ENCODE measurements at places on chromosomes 4 and X. TPM values are rescaled to one million over a fixed set of nuclear protein-coding genes. Genes with fewer than 3 reads are reported as not detected.

DNA sequence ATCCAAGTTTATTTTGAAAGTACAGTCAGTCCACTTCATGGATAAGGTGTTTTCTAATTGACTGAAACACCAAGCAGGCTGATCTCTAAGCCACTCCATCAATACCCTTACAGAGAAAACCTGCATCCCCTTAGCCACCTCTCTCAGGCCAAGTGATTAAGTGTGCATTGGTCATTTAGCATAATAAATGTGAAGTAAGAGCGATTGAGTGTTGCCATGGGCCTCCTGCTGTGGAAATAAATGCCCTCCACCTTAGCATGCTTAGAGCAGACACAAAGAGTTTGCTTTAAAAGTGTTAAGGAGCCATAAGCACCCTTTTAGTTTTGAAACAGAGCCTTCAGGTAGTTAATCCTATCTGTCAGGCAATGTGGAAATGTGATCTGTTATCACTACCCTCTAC, 386.5 kb downstream of the GPAT3 start:
- DNase-seq, result no peak

- DNase-seq, result no peak
Measured at GRCh38 chr4:151930372-151930771, 169.6 kb upstream of the GATB start.

DCAF12L1 gene
- total RNA-seq, result 1.9 TPM

FGFBP1 gene
- not detected for total RNA-seq

DNA sequence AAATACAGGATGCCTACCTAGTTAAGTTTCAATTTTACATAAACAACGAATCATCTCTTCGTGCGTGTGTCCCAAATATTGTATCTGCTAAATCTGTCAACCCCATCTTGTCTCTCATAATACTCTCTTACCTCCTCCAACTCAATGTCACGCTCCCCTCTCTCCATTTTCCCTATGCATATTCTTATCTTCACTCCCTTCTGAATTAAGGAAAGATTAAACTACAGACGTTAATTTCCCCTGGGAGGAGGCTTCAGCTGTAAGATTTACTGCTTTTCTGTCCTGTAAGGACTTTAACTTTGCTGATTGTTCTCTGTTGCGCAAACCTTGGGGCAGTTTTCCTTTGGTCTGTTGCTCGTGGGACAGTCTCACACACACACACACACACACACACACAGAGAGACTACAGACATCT, 455 bp upstream of the ABCB7 start:
- no peak for DNase-seq

GAB1 gene
- 51.8 TPM for total RNA-seq

SSX2 gene
- total RNA-seq, result not detected

UGT8 gene
- total RNA-seq, result 4.1 TPM

- DNase-seq, result no peak
Measured at GRCh38 chrX:19736389-19736788, 151.0 kb downstream of the SH3KBP1 start.

ADGRG2 gene
- not detected for total RNA-seq

SSX4 gene
- total RNA-seq, result not detected

DNA sequence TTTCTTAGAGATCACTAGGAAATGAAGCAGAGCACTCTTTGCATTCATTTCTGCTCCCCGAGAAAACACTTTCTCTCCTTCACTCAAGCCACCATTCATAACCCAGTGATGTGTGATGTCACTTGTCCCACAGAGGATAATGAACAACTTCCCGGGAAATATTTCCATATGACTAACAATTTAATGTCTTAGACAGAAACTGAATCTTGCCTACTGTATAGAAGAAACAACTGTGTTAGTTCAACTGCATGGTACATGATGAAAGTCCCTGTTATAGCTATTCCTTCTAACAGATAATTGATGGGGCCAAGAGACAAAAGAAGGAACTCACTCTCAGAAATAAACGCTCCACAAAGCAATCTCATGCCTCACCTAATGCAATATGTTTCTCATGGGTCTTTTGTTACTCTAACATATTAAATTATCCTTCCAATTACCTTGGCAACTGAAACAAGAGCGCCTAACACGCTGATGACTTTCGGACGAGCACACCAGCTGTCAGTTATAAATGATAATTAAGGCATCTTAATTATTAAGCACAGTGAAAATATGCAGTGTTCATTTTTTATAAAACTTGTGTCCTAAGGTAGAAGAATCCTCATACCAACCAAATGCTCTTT, 113.7 kb upstream of the TLR3 start:
- no peak for DNase-seq

DNA sequence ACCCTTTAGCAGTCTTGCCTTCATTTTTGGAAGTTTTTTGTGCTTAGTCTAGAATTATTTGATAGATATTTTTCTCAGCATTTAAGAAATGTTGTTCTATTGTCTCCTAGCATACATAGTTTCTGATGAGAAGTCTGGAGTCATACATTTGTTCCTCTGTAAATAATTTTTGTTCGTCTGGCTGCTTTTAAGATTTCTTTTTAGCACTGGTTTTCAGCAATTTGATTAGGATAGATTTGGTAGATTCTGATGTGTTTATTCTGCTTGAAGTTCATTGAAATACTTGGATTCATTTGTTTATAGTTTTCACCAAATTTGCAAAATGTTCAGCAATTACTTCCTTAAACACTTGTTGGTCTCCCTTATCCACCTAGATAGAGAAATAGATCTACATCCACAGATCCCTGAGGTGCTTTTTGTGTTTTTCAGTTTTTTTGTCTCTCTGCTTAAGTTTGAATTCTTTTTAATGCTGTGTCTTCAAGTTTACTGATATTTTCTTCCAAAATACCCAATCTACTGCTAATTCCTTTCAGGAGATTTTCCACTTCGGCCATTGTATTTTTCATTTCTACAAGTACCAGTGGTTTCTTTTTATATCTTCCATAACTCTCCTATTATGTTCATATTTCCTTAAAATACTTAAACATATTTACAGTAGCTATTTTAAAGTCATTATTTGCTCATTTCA, 64.9 kb downstream of the ABLIM2 start:
- DNase-seq, result no peak

GUCY1B1 gene
- total RNA-seq, result 1.1 TPM

CLDN22 gene
- total RNA-seq, result not detected

DNA sequence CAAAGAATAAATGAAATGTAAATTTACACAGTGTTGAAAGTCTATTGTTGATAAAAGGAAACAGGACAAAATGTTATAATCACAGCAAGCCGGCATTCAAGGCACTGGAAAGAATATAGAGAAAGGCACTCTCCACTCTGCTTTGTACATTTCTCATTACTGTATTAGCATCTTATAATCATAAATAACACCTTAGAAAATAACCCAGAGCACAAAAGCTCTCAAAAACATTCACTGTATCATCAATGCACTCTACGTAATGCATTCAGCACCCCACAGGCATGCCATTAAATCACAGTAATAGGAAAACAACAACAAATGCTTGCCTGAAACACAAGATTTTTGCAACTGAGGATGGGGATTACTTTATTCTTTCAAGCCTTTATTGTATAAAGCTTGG, 75.3 kb upstream of the TRPC3 start:
- no peak for DNase-seq

GRCh38 chr4:122503214-122503613, 46.7 kb upstream of the IL2 start:
- no peak for DNase-seq

GRCh38 chr4:146329050-146329716, 114.8 kb downstream of the REELD1 start:
- no peak for DNase-seq

DNA sequence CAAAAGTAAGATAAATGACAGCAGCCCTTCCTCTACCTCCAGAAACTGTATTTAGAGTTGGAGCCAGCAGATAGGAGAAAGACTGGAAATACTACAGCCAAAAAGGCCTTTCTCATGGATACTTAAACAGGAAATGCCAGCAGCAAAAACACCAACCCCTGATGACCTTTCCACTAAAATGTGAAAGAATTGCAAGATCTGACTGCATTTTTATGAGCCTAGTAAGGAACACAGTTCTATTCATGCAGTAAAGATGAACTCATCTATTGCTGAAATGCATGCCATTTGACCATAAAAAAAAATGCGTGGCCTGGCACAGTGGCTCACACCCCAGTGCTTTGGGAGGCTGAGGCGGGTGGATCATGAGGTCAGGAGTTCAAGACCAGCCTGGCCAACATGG, 19.9 kb downstream of the ABCG2 start:
- no peak for DNase-seq

DNA sequence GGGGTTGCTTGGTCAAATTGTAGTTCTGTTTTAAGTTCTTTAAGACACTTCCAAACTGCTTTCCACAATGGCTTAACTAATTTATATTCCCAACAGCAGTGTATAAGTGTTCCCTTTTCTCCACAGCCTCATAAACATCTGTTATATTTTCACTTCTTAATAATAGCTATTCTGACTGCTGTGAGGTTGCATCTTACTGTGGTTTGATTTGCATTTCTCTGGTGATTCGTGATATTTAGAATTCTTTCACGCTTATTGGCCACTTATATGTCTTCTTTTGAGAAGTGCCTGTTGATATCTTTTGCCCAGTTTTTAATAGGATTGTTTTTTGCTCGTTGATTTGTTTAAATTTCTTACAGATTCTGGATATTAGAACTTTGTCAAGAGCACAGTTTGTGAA, 278.6 kb upstream of the ITM2A start:
- DNase-seq, result no peak

UGT2B7 gene
- not detected for total RNA-seq

- no peak for DNase-seq
Measured at GRCh38 chrX:134810211-134810610, 151.9 kb upstream of the PLAC1 start.

PRDM8 gene
- total RNA-seq, result 30.5 TPM

DNA sequence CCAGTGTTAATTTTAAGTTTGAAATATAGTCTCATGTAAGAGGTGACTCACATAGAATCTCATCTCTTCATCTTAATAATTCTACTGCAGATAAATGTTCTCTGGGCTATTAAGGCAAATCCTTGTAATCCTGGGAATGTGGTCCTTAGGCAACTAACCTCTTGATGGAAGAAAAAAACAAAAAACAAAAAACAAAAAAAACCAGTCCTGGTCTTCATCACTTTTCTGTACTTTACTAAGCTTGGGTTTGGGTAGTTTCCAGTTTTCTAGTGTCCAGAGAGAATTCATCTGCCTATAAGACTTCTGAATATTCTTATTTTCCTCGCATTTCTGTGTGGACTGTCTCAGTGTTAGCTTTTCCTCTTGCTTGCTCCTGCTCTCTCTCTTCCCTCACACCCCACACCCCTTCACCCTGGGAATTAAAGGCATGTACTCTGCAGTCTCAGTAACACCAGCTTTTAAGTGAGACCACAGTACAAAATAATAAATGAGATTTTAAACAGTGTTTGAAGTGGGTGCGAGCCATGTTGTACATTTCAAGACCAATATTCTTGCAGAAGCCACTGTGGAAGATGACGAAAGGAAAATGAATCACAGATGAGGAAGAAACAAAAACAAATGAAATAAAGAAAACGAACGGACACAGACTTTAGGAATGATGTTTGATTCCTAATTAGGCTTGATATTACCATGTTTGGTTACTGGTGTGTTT, 51.7 kb downstream of the HAND2 start:
- no peak for DNase-seq

GRCh38 chr4:111707491-111707890, 437.8 kb upstream of the FAM241A start:
- DNase-seq, result no peak

- no peak for DNase-seq
Measured at GRCh38 chr4:140819610-140820009, 63.4 kb upstream of the TBC1D9 start.

BRS3 gene
- total RNA-seq, result not detected

DNA sequence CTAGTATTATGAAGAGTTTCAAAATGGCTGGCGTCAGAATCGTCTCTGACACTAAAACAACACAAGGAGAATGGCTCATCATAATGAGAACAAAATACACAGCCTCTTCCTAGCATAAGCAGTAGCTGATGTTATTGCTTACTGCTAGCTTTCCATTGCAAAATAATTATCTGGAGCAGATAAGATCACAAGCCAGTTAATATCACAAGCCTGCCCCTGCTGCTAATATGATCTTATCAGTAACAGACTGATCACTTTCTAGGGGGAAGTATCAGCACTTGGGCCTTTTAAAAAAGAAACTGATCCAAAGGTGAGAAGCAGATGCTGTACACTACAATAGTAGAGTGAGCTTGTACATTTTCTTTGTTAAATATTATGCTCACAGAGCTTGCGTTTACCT, 554.8 kb upstream of the PABPC4L start:
- no peak for DNase-seq

- DNase-seq, result no peak
Measured at GRCh38 chrX:22338740-22339139, 66.0 kb downstream of the CBLL2 start.

- DNase-seq, result no peak
Measured at GRCh38 chr4:4712800-4713528, 146.5 kb upstream of the MSX1 start.
